ENCODE measurements at places on chromosomes 4 and X. TPM values are rescaled to one million over a fixed set of nuclear protein-coding genes. Genes with fewer than 3 reads are reported as not detected.

Gene AKAP4
- not detected for total RNA-seq

- DNase-seq: no peak
Observed at GRCh38 chr4:61590881-61591280, 390.8 kb downstream of the ADGRL3 start.

DNA sequence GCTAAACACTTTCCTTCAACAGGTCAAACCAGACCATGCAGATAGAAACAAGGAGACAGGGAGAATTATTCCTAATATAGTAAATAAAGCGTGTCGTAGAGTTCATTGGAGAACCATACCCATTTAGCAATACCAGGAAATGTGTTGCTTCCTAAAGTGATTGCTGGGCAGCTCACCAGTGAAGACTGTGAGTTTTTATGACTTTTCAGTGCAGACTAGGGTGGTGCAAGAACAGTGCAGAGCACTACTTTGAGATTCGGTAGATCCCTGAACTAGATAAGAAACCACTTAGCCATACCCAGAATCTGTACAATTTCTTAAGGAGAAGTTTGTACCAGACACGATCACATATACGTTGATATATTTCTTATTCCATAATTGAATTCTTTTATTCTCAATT is 87.4 kb downstream of the EMCN start:
- no peak for DNase-seq

DNA sequence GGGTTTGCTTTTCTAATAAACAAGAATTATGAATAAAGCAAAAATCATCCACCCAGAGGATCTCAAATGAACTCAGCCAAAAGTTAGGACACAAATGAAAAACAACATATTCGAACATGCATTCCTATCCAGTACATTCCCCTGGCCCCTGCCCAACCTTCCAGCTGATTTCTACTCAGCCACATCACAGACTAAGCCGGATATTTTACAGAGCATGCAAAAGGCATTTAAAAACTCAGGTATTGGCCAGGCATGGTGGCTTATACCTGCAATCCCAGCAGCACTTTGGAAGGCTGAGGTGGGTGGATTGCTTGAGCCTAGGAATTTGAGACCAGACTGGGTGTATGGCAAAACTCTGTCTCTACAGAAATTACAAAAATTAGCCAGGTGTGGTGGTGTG is 54.6 kb downstream of the RELL1 start:
- DNase-seq: no peak

DNA sequence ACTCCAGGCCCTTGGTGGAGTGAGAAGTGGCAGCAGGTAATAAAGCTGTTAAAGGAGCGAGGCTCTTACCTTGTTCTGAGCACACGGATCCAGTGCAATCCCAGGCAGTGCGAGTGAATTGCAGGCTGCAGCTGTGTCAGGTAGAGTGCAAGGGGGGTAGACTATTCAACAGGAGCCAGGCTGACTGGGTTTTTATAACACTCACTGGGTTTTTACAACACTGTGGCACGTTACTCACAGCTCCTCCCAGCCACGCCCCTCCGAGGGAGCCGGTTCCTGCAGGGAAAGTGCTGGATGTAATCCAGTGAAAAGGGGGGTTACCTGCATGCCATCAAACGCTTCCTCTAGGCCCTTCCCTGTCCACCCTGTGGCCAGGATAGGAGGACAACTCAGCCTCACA is 358 bp downstream of the FGFBP1 start:
- DNase-seq: no peak

- DNase-seq: no peak
Observed at GRCh38 chrX:17082831-17083230, 136.4 kb downstream of the REPS2 start.

Gene RGN
- total RNA-seq: 15.3 TPM

Gene MAGEA11
- not detected for total RNA-seq
